ENCODE measurements at places on chromosomes 3 and 15.

GRCh38 chr3:192273001-192273696 is 454.2 kb downstream of the FGF12 start:
- DNase-seq = no peak

GRCh38 chr3:72070005-72070404 is 285.1 kb upstream of the PROK2 start:
- no peak for DNase-seq

- DNase-seq = no peak
Measured at GRCh38 chr3:107128946-107129345, 248.3 kb upstream of the CCDC54 start.

GRCh38 chr15:67715170-67715569 is 110.1 kb upstream of the SKOR1 start:
- DNase-seq = no peak
